ENCODE measurements at places on chromosomes 7 and 10.
A peak's percentile ranks its signal among the peaks of the same experiment; 100 is the strongest.

DNA sequence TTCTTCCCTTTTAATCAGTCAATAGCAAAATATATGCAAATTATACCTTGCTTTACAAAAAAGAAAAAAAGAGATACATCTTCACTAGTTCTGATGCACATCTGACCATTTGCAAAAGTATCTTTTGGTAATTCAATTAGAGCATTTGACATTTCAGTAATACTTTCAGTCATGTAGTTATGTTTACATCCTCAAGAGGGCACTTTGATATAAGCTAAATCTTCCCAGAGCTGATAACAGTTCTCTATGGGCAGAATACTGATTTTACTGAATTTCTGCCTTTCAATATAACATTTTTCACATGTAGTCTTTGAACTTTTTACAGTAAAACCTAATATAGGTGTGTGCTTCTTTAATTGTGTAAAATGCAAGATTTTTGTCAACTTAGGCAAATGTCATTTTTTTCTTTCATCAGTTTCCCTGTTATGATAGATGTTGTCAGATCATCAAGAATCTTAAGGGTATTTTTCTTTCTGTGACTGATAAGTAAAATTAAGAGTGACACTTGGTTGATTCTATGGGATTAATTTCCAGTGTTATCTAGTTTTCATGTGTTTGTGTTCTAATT is 703.5 kb upstream of the SEMA3D start:
- peak; percentile 24 for DNase-seq

DNA sequence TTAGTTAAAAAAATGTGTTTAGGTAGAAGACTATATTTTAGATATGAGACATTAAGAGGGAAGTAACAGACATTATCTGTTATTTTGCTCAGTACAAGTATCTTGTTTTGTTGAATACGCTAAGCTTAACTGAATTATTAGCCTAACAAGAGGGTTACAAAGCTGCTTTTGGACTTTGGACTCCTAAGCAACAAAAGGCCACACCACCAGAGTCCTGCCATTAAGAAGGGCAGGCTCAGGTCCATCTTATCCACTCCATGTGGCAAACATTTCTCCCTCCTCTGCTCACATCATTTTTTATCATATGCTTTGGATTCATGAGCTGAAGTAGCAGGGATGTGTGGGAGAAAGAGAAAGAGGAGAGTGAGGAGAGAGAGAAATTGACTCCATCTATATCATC is 33.5 kb downstream of the OSBPL3 start:
- no peak for DNase-seq

GRCh38 chr10:25547382-25547781 is 372.6 kb downstream of the GPR158 start:
- no peak for DNase-seq

- no peak for DNase-seq
These were observed 45.1 kb upstream of the EZH2 start for GRCh38 chr7:148929176-148929575.

DNA sequence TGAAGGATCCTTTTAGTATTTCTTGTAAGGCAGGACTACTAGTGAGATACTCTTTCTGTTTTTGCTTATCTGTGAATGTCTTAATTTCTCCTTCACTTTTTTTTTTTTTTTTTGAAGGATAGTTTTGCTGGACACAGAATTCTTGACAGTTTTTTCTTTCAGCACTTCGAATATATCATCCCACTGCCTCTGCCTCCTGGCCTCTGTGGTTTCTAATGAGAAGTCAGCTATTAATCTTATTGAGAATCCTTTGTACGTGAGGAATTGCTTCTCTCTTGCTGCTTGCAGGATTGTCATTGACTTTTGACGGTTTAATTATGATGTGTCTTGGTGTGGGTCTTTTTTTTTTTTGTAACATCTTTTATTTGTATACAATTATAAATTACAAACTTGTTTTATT is 12.6 kb upstream of the WAC start:
- no peak for DNase-seq

DNA sequence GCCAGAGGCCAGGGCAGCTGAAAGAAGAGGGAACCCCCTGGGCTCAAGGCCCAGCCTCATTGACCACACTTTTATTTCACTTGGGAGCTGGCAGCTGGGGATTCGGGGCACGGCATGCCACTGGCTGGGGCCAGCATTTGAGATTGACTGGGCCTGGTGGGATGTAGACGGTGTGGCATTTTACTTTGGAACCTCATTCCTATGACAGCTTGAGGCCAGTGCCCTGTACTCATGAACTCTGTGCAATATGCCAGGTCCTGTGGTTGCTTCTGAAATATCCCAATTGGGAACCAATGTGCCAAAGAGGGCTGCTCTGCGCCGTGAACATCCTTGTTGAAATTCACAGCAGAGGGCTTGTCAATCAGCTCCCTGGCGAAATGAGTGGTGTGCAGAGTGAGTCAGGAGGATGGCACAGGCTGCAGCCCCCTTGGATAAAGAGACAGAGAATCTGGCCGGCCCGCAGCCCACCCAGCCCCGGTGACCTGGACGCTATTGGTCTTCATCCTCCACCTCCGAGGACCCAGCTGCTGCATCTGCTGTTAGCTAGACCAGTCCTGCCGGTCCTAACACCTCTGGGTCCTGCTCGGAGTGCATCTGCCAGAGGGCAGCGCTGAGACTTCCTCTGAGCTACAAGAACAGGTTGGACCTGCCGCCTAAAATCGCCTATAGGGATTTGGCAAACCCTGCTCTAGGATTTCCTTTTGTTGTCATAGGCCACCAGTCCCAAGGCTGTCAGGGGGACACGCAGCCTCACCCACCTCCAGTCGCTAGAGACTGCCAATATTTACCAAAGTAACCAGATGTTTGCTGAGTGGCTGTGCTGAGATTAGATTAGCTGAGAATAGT is 58.0 kb downstream of the PRKAG2 start:
- DNase-seq: no peak

DNA sequence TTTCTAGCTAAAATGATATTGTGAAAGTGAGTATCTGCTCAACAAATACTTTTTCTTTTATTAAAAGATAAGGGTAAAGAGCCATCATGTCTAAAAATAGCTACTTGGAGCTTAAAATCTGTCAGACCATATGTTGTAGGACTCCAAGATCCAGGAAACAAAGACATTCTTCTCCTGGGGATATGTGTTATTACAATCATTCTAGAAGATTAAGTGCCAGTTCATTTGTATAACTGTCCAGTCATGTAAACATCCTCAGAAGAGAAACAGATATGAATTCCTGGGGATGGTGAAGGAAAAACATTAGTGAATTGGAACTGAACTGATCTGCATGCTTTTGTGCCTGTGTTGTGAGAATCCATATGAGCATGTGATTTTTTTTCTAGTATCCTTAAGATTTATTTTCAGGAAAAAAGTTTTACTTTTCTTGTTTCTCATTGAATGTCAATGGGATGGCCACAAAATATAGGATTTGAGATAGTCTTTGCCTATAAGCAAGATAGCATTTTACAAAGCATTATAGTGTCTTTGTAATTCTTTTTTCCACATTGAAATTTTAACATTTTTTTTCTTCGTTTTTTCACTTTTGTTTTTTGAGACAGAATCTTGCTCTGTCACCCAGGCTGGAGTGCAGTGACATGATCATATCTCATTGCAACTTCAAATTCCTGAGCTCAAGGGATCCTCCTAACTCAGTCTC is 14.4 kb upstream of the MTERF1 start:
- DNase-seq: no peak

- no peak for DNase-seq
These were observed 196.0 kb downstream of the REEP3 start for GRCh38 chr10:63717027-63717715.

GRCh38 chr7:106823631-106824030 is 41.5 kb upstream of the PIK3CG start:
- DNase-seq: no peak

DNA sequence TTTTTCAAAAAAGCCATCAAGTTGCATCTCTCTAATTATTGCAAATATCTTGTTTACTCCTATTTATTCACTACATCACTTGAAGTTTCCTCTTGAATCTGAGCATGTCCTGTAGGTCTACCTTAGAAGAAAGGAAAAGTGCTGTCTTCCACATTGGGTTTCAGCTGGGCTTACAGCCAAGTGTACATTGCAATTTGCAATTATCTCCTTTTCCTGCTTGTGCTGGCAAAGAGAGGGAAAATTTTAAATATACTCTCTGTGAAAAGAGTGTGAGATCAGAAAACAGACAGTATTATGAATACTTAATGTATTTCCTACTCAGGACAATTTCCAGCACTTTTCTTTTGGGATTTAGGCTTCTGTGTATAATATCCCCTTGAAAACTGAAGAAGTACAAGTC is 839.7 kb downstream of the CNTNAP2 start:
- DNase-seq: peak; percentile 82

DNA sequence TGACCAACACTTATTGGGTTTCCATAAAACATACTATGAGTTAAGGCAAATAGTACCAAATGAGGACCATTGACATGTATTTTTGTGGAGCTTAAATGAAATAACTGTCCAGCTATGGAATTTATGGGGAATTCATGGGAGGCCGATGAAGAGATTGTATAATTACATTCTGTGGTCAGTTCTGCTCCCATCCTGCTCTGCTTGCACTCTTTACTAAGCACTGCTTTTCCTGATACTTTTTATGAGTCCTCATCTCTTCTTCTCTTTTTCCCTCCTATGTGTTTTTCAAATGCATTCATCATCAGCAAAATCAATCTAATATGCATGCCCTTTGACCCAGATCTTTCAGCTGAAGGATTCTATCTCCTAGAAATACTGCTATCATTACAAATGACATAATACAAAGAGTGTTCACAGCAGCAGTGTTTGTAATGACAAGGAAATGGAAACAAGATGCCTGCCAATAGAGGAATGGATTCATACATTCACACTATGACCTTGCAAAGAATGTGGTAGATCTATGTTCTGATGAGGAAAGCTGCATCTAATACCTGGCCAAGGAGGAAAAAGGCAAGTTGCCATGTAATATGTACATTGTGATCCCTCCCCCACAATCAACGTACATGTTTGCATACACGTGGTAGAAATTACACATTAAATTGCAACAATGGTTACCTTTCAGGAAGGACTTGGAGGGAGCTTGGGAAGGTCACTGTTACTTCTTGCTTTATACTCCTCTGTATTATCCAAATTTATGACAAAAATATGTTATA is 73.9 kb downstream of the PCGF5 start:
- DNase-seq: no peak

DNA sequence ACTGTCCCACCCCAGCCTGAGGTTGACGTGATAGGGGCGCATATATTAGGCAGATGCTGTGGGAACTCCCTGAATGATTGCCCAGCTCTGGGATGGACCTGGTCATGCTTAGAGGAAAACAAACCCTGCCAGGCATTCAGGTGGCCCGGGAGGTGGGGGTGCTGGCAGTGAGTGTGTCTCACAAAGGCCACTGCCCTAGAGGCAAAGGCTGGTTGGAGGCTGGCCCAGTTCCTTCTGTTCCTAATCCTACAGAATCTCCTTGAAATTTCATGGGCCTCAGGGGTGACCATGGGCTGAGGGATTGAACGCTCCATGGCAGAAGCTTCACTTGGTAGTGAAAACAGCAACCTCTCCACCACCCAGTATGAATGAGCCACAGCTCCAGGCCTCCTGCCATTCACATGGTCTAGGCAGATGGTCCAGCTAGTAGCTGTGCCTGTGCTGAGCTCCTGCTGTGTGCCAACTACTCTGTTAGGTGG is 25.6 kb downstream of the ADRA2A start:
- no peak for DNase-seq

- DNase-seq: no peak
These were observed 377.2 kb upstream of the VWC2 start for GRCh38 chr7:49396229-49396628.

GRCh38 chr7:12741951-12742575 is 54.6 kb downstream of the ARL4A start:
- no peak for DNase-seq

GRCh38 chr7:150918378-150918777 is 59.7 kb downstream of the KCNH2 start:
- DNase-seq: no peak

DNA sequence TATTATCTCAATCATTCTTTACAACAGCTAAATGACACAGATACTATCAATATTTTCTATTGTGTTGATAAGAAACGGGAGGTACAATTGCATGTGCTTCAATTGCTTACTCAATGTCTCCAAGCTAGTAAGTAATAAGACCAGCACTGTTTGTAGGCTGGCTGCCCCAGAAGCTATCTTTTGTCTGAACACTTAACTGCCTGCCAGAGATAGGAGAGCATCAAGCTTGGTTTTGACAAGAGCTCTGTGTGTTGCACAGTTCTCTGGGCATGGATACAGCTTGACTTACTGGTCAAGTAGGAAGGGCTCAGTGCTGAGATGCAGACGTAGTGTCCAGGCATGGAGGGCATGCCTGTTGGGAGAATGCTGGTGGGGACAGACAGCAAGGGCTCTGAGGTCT is 26.3 kb upstream of the CAPZA2 start:
- DNase-seq: no peak

GRCh38 chr7:143305423-143306070 is 10.4 kb upstream of the CLCN1 start:
- no peak for DNase-seq

DNA sequence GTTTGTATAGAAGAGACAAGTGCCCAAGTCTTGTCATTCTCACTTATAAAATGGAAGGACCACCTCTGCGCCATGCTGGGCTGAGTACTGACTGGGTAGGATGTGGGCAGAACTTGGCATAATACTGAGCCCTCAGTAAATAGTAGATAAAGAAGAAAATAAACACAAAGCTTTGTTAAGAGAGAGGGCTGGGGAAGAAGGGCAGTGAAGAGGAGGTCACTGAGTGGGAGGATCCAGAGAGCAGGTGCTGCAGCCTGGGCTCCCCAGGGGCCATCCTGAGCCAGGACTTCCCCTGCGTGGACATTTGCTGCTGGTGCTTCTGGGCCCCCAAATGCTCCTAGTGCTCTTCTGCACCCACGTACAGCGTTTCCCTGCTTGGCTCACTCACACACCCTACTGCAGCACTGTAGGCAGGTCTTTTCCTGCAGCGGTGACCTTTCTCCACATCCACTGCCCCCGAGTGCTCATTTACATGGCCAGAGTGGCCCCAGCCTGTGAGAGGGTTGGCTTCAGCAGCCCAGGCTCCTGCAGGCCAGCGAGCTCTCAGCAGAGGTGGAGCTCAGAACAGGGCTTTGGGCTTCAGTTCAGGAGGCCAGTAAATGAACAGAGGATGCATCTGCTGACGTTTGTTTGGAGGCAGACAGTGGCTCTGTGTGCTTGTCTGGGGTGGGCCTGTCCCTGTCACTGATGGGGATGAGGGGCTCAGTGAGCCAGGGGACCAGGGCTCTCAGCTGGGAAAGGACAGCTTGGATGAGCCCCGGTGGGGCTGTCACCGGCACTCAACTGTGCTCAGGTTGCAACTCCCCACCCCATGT is 164.6 kb downstream of the ADARB2 start:
- DNase-seq: no peak

- DNase-seq: no peak
These were observed 38.8 kb downstream of the HTRA1 start for GRCh38 chr10:122500194-122500593.

GRCh38 chr10:5659702-5660528 is 6.5 kb downstream of the ASB13 start:
- DNase-seq: no peak

DNA sequence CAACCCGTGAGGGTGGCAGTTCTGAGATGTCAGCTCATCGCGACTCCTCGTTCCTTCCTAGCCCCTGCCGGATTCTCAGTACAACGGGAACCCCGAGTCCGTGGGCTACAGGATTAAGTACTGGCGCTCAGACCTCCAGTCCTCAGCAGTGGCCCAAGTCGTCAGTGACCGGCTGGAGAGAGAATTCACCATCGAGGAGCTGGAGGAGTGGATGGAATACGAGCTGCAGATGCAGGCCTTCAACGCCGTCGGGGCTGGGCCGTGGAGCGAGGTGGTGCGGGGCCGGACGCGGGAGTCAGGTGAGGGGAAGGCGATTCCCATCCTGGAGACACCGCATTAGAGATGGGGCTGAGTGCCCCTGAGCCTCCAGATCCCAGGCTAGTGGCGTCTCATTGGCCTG is 568.1 kb upstream of the FOXK1 start:
- DNase-seq: no peak

Data from NCI-H1105 (cell line).